ENCODE measurements at places on chromosomes 12 and 14.

DNA sequence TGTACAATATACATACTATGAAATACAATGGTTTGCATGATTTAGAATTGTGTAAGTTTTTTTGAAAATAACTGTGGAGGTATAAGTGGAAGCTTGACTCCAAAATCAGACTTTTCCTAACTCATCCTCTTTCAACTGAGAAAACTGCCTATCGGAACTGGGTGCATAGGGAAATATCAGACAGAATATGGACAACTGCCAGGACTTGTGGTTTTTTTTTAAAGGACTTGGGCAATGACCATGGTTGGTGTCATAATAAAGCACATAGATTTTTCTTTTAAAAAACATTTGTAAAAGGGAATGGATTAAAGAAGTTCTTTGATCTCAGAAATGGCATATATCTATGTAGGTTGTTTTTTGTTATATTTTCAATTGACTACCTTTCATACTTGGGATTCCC is 53.3 kb upstream of the LRRK2 start:
- DNase-seq, result no peak

DNA sequence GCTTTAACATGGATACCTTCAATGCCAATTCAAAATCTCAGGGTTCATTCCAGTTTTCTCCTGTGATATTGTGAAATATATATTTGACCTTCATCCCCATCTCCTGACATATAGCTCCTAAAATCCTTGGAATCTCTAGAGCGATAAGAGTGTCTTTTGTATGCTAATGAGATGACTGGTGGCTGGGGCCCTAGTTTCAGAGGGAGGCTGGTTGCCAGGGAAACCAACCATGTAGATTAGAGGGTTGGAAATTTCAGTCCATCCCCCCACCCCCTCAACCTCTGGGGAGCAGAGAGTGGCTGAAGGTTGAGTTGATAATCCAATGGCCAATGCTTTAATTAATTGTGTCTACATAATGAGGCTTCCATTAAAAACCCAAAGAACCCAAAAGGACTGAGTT is 59.4 kb downstream of the SDR9C7 start:
- no peak for DNase-seq

DNA sequence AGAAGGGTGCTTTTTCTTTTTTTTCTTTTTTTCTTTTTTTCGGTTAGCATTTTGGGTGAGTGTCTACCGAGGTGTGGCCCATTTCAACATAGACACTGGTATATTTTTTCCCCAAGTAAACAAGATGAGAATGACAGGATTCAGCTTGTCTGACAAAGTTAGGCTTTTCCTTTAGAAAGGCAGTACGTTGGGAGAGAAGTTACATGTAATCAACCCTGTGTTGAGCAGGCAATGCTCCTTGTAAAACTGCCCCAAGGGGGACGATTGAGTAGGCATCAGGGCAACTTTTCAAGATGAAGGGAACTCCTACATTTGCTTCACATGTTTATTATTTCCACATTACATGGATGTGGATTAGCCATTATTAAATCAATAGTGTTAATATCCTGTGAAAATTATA is 1.7 kb downstream of the EMP1 start:
- no peak for DNase-seq

GRCh38 chr14:36442824-36443241 is 77.2 kb downstream of the NKX2-1 start:
- peak; percentile 68 for DNase-seq

- no peak for DNase-seq
Measured at GRCh38 chr12:50613463-50613862, 108.7 kb downstream of the DIP2B start.
